CD8-positive, alpha-beta T cell (primary cell): ENCODE measurements at places on chromosomes 6 and 20.

DNA sequence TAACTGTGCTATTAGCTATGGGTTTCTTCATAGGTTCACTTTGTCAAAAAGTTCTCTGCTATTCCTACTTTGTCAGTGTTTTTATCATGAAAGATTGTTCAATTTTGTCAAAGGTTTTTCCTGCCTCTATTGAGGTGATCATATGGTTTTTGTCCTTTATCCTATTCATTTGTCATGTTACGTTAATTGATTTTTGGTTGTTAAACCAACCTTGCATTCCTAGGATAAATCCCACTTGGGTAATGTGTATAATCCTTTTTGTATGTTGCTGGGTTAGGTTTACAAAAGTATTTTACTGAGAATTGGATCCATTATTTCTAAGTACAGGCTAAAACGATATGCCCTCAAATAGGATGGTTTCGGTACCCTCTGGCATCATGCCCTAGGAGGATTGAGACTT is 5.0 kb downstream of the PHACTR2 start:
- DNase-seq, result no peak

- no peak for DNase-seq
These were observed 277.5 kb downstream of the MEI4 start for GRCh38 chr6:77930382-77930781.

GRCh38 chr20:9590189-9590588 is 75.8 kb downstream of the LAMP5 start:
- no peak for DNase-seq

- DNase-seq, result no peak
These were observed 170.9 kb upstream of the STXBP5 start for GRCh38 chr6:147033267-147033666.

- DNase-seq, result no peak
These were observed 1.4 kb upstream of the DAAM2 start for GRCh38 chr6:39790772-39791171.
